ENCODE measurements at places on chromosomes 3 and 15. TPM values are rescaled to one million over a fixed set of nuclear protein-coding genes. Genes with fewer than 3 reads are reported as not detected.

Gene CDHR4
- 0.62 TPM for total RNA-seq

Gene TMEM108
- 1.5 TPM for total RNA-seq

Gene SAMD7
- total RNA-seq: not detected

Gene ZNF502
- total RNA-seq: 11.4 TPM

Gene SLC6A1
- 4.0 TPM for total RNA-seq

Gene GCHFR
- 7.4 TPM for total RNA-seq

Gene PGBD4
- total RNA-seq: 1.5 TPM

Gene GOLGA8S
- 0.65 TPM for total RNA-seq

DNA sequence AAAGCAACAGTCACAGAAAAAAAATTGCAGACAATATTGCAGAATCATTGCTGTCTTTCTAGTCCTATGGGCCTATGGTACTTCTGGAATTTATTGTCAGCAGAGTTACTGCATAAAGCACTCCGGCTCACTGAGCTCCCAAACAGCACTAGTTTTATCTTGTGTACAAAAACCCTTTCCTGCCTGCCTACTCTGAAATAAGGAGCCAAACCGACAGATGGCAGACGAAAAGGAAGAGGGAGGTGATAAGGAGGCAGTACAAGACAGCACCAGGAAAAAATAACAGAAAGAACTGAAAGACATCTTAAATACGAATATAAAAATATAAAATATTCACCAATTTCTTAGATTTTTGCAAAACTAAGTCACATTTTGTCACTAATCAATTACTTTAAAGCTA lies 15.6 kb downstream of the HERC1 start:
- DNase-seq: no peak

GRCh38 chr3:158272081-158272480 lies 162.2 kb downstream of the RSRC1 start:
- no peak for DNase-seq

DNA sequence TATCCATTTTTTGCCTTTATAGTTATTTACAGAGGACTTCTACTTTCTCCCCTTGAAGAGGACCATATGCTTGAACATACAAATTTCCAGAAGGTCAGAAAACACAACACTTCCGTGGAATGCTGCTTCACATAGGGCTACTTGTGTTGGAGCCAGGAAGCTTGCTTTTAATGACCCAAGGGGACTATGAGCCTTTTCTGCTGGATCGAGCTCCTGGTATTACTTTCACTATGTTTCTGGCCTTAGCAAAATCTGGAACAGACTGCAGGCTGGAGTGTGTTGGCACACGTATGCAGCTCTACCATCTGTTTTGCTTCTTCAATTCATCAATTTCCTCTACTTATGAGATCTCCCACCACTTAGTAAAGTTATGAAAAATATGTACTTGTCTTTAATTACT lies 69.3 kb upstream of the CBLB start:
- DNase-seq: no peak

DNA sequence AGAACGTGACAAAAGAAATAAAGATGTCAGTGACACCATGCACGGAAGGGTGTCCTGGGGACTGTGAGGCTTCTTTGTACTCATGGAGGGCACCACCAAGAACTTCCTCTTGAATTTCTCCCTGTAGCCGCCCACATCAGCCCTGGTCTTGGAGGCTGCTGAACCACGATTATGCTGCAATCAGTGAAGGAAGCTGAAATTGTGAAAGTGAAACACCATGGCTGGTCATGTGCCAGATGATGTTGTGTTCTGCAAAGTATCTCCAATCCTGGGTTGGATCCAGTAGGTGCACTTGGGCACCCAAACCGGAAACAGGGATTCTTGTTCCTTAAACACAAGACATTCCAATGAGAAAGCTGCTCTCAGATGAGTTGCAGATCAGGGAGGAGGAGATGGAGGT lies 104.4 kb upstream of the GOLGA6L6 start:
- peak; percentile 57 for DNase-seq

- DNase-seq: no peak
Measured at GRCh38 chr3:2523281-2523836, 424.7 kb downstream of the CNTN4 start.

DNA sequence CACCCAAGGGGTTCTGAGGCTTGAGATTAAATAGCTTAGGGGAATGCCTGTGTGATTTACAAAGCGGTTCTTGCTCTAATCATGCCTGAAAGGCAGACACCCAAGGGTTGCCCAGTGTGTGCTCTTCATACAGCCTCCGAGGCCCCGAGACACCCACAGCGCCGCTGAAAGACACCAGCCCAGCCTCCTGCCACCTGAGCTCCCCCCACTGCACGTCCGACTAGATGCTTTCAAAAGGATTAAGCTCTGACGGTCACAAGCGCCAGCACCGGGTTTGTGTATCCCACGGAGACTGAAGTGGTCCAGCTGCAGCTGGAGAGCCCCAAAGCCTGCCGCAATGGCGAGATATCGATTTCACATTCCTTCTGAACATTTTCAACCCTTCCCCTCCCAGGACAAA lies 50.3 kb downstream of the SPATA12 start:
- DNase-seq: no peak

GRCh38 chr3:189710620-189711402 lies 79.6 kb downstream of the TP63 start:
- peak; percentile 46 for DNase-seq

DNA sequence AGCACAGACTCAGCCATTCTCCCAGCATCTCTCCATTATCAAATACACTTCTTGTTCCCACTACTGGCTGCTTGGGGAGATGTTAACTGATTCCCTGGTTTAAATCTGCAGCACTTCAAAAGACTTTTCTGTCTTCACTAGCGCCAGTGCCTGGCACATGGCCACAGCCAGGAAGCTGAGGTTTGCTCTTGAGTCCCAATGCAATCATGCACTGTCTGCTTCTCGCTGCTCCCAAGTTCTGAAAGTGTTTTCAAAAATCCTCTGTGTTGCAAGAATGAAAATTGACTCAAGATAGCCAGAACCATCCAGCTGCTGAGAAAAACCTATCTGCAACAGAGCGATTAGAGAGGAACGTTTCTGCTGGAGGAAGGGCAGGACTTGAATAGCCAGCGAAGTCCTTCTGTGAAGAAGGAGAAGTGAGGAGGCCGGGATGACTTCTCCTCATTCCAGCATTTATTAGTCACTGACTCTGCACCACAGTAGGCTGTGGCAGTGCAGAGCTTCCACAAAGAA lies 358.4 kb upstream of the NR2F2 start:
- no peak for DNase-seq

- no peak for DNase-seq
Measured at GRCh38 chr3:46314517-46314916, 39.4 kb upstream of the CCR2 start.

DNA sequence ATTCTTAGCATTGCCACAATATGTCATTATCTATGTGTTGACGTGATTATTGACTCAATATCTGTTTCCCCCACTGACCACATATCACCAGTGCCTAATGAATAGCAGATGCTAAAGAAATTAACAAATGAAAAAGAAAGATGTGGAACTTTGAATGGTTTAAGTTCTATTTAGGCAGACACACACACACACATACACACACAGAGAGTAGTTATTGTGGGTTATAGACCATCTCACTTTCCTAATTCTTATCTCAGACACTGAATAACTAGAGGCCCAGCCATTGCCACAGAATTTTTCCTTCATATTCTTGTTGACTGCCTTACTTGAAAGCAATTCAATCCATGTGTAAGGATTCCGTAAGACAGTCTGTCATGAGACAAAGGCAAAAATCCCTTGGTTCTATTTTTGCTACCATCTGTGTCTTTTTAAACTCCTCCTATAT lies 61.9 kb upstream of the PHLDB2 start:
- no peak for DNase-seq

DNA sequence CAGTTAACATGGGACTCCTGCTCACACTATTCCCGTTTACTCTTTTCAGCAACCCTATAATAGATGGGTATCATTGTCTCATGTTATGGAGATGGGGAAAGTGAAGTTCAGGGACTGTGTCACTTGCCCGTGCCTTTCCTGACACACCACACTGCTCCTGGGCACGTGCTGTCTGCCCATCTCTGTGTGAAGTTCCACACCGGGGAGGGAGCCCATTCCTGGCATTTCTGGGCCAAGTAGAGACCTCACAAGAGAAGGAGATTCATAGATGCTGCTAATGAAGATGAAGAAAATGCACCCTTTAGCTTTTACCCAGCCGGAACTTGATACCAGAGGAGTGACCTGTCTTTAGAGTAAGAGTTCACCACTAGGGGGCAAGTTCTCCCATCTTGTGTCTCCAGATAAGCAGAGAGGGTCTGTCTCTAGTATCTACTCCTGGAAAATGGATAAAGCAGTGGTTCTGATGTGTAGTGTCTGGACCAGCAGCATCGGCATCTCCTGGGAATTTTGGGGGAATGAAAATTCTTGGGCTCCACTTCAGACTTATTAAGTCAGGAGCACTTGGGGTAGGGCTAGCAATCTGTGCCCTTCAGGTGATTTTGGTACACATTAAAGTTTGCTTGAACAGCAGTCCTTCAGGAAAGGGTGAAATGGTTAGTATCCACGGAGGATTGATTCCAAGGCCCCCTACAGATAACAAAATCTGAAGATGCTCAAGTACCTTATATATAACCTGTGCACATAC lies 2.0 kb upstream of the TOPBP1 start:
- DNase-seq: no peak

DNA sequence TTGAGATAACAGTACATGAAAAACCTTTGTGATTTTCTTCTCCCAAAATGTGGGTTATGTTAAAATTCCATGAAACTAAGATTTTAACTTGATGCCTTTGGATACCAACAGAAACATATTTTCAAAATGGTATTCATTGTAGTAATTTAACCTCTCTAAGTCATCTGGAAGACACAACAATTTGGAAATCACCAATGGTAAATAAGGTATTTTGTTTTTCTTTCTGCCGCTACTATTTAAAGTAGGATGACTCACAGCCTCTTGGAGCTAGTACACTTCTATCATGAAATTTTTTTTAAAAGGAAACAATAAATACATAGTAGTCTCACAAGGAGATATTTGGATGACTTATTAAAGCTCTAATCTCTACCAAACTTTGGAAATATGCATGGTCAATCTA lies 291.6 kb upstream of the VEPH1 start:
- no peak for DNase-seq

GRCh38 chr3:181212271-181212670 lies 222.7 kb upstream of the DNAJC19 start:
- DNase-seq: no peak

- no peak for DNase-seq
Measured at GRCh38 chr3:170869239-170869590, 780 bp downstream of the RPL22L1 start.

GRCh38 chr3:134462331-134462941 lies 23.3 kb downstream of the ANAPC13 start:
- no peak for DNase-seq

DNA sequence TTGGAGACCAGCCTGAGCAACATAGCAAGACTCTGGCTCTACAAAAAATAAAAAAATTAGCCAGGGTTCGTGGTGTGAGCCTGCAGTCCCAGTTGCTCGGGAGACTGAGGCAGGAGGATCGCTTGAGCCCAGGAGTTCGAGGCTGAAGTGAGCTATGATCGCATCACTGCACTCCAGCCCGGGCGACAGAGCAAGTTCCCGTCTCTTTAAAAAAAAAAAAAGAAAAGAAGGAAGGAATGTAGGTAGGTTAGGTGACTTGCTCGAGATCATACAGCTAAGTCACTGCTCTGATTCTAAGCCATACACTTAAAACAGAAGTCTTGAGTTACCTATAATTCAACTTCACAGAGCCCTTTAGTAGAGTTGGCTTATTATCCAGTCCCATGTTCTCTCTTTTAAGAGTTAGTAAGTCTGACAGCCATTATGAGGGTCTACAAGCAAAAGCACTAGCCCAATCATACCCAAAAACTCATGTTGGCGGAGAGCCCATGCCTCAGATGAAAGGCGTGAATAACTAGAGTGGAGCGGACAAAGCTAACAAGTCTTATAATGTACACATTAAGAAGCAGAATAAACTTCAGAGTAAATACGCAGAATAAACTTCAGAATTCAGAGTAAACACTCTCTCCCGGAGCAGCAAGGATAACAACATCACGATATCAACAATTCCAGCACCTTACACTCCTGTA lies 768 bp downstream of the AAGAB start:
- DNase-seq: no peak

DNA sequence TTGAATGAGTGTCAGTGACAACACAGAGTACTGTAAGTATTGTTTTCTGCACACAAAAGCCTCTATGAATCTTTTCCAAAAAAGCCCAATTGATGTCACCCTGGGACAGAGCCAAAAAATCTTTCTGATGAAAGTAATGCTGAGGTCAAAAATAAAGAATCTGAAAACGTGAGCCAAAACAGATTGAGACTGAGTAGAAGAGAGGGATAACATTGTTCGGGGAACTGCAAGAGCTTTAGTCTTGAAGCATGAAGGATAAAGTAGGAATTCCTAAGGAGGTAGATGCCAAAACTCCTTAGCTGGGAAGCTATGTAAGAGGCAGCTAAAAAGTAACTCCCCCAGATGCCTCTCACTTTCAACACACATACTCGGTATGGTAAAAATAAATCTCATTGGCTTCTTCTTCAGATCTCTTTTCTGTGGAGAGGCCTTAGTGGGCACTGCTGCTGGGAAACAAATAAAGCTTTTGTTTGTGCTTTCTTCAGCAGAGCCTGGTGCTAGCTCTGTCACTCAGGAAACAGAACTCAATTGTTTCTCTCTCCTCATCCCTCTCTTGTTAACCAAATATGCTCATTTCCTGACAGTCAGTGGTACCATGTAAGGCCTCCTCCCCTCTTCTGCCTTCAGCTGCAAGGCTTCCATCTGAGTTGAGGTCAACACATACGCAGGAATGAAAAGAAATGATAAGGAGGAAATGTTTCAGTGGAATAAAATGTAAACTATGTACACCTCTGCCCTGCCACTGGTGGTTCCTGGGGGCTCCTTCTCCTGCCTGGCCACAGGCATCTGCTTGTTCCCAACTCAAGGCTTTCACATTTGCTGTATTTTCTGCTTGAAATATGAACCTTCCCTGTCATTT lies 58.1 kb downstream of the CD200 start:
- DNase-seq: no peak

GRCh38 chr3:5233026-5233425 lies 45.5 kb downstream of the EDEM1 start:
- no peak for DNase-seq

DNA sequence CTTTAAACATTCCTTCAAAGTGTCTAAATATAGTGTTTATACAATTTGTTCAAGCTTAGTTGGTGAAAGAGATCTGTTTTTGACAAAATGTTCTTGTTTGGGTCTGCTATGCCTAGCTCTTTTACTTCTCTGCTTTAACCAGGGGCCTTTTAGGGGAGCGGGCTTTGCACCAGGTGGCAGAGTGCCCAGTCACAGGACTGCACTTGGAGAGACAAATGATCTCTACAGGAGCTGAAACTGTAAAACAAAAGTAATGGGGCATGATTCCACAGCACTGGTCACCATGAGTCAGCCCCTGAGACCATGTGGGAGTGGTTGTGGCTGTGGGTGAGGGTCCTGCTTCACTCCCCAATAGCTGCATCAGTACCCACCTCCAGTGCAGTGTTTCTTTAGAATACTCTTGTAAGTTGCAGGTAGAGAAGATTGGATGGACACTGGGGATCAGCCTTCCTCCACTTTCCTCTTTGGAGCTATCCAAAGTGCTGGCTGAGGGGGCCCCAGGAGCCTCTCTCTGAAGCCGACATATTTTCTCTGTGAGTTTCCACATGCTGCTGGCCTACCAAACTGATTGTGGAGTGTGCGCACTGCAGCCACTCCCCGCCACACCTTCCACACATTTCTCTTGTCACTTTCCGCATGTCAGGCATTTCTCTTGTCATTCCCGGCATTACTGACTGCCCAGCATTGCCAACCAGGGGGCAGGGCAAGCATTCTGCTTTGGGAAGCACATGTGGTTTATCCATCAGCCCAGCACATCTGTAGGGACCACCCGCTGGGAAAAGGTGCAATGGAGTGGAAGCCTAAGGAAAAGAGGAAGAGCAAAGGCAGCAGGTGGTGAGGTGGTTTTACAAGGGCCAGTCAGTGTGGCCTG lies 110.0 kb downstream of the EPHB1 start:
- no peak for DNase-seq

- DNase-seq: no peak
Measured at GRCh38 chr3:177694951-177695350, 497.7 kb upstream of the TBL1XR1 start.

All from ureter (tissue), 1 donor.